ENCODE measurements at places on chromosomes 4 and X. TPM values are rescaled to one million over a fixed set of nuclear protein-coding genes. Genes with fewer than 3 reads are reported as not detected.

The IL13RA2 gene
- total RNA-seq, result 1.0 TPM

The CWH43 gene
- total RNA-seq, result not detected

The GRIA3 gene
- total RNA-seq, result not detected

The GASK1B gene
- total RNA-seq, result 44.8 TPM

The MEPE gene
- not detected for total RNA-seq

The NDP gene
- under 0.01 TPM for total RNA-seq
